ENCODE measurements at places on chromosomes 12 and 14. TPM values are rescaled to one million over a fixed set of nuclear protein-coding genes. Genes with fewer than 3 reads are reported as not detected.

KLRC3 gene
- not detected for total RNA-seq

LRRC9 gene
- total RNA-seq: not detected

LRRC23 gene
- 14.0 TPM for total RNA-seq

MYF6 gene
- total RNA-seq: not detected

CCDC60 gene
- not detected for total RNA-seq

ARL6IP4 gene
- 104 TPM for total RNA-seq

MNAT1 gene
- total RNA-seq: 51.4 TPM
